ENCODE measurements at places on chromosomes 11 and 22.

GRCh38 chr11:82924522-82925224 lies 23.1 kb downstream of the DDIAS start:
- no peak for DNase-seq

- DNase-seq, result no peak
Observed at GRCh38 chr11:127044535-127044934, 44.0 kb upstream of the KIRREL3 start.

DNA sequence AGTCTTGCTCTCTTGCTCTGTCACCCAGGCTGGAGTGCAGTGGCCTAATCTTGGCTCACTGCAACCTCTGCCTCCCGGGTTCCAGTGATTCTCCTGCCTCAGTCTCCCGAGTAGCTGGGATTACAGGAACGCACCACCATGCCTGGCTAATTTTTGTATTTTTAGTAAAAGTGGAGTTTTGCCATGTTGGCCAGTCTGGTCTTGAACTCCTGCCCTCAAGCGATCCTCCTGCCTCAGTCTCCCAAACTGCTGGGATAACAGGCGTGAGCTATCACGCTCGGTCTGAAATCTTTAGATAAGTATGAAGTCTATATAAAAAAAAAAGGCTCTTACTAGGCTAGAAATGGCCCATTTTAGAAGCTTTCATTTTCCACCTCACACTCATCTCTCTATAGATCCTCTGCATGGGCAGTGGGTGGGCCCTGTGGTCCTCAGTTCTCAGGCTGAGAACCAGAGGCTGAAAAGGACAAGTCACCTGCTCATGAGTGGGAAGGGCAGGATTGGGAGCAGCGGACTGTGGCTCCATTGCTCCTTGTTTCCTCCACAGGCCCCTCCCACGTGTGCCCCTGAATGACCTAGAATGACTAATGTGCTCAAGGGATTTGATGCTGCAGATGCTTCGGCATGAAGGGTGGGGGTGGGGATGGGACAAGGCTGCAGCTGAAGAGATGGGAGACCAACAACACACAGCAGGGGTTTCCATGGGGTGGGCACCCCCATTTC lies 19.8 kb upstream of the PRAME start:
- no peak for DNase-seq

DNA sequence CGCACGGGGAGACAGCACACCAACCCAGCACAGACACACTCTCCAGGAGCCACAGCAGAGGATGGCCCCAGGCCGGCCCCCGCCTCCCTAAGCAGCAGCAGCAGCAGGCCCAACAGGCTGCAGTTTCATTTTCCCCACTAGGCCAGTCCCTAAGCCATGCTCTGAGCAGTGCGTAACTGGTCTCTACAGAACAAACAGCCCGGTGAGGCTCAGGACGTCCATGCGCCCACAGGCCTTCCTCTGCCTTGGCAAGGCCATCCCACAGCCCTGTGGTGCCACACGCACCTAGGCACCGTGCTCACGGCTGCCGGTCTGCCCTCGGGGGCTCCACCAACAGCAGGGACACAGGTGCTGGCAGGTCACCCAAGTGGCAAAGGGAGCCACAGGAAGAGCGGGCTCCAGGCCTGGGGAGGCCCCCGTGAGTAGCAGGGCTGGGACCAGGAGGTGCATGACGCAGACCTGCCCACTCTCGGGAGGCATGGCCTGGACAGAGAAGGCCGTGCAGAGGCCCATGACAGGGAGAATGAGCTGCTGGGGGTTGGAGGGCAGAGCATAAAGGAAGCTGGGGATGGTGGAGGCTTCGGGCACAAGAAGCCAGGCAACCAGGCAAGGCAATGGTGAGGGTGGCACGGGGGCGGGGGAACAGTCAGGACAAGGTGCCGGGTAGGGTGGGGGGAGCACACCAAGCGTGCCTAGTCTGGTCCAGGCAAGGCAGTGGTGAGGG lies 1.4 kb upstream of the MOB2 start:
- DNase-seq, result no peak

DNA sequence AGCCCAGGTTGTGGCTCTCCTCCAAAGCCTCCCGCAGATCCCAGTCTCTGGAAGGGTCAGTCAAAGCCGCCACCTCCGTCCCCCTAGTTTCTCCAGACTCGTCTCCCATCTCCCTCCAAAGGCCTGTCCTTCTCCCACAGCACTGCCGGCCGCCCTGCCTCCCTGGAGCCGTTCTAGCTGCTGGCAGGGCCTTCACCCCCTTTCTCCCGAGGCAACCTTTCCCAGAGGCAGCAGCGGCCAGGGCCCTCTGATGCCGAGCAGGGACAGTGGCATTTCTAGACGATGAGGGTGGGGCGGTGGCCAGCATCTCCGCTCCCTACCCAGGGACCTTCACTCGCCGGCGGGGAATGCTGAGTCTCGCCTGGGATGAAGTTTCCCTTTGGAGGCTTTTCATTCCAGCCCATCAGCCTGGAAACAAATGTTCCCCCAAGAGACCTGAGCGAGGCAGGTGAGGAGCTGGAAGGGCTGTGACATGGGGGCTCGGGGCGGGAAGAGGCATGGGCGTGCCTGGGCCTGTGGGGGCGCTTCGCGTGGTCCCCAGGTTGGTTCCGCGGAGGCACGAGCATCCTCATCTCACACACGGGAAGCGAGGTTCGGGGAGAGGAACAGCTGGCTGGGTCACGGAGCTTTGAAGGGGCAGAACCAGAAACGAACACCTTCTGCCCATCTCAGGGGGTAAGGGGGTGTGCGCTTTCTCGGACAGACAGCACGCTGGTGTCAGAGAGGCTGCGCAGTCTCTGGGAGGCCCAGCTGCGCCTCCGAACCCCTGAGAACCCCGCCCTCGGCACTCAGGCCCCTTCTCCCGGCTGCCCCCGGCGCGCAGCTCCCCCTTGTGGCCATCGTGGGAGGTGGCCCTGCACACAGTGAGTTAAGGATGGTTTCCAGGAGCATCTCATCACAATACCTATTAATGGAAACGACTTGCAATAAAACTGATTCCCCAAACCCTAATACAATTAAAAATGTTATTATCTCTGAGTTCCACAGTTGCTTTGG lies 18.1 kb upstream of the KLHL35 start:
- no peak for DNase-seq

DNA sequence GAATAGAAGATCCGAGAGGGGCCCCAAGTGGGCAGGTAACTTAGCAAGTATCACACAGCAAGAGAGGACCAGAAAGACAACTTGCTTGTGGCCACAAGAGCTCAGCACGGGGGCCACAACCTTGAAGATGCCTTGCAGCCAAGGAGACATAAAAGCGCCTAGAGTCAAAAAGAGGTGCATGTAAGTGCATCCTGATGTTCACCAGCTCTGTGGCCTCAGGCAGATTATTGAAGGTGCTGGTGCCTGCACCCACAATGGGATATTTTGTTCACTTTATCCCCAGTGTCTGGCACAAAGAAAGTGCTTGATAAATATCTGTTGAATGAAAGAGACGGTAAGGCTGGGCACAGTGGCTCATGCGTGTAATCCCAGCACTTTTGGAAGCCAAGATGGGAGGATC lies 106.0 kb upstream of the ASPHD2 start:
- DNase-seq, result no peak

- DNase-seq, result no peak
Observed at GRCh38 chr11:130725421-130726233, 190.7 kb downstream of the SNX19 start.

DNA sequence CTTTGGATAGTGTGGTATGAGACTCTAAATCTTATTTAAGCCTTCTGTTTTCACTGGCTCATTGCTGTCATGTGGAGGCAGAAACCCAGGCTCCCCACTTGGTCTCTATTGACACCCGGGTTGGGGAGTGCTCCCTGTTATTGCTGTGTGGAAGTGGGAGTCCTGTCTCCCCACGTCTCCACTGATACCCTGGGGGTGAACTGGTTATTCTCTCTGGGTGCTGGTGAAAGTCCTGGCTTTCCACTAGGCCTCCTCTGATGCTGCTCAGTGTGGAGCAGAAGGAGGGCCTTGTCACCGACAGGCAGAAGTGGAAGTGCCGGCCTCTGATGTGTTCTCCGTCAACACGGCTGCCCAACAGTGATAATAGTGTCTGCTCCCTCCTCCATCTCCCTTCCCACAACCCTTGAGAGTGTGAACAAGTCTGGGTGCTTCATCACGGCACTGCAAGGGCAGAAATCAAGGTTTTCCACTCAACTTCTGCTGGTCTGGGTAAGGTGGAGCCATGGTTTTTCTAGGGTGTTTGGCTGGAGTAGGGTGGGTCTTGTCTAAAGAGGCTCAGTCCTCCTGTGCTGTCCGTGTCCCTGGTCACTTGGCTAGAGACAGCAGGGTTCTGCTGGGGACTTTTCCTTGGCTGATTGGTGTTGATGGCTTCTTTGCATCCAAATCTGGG lies 240.7 kb upstream of the B3GAT1 start:
- no peak for DNase-seq

DNA sequence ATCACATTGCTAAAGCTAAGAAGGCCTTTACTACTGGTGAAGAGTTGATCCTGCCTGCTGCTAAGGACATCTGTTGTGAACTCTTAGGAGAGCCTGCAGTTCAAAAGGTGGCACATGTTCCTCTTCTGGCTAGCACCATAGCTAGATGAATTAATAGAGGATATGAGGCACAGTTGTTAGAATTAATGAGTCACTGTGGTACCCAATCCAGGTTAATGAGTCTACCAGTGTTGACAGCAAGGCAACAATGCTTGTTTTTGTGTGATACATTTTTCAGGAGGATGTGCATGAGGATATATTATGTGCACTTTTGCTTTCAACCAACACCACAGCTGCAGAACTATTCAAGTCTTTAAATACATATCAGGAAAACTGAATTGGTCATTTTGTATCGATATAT lies 12.0 kb downstream of the C11orf58 start:
- no peak for DNase-seq

Data from HFF-Myc (cell line).